GM12864 (cell line): ENCODE measurements at places on chromosomes 12 and 14.

DNA sequence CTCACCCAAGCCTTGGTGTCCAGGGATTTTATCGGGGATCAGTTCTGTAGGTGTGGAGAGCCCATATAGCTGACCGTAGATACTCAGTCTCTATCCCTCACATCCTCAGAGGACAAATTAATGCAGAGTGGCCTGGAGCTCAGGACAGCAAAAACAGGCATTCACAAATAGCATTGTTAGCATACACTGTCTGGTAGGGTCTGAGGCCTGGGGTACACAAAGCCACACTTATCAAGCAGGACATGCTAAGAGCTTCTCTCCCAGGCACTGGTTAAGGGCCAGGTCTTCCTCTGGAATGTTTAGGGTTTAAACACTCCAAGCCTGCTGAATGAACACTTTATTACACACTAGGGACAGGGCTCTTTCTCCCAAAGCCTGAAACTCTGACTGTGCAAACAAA lies 253.2 kb downstream of the NEDD1 start:
- no peak for DNase-seq

- DNase-seq = no peak
Observed at GRCh38 chr14:73784181-73784987, 67.2 kb upstream of the PTGR2 start.

DNA sequence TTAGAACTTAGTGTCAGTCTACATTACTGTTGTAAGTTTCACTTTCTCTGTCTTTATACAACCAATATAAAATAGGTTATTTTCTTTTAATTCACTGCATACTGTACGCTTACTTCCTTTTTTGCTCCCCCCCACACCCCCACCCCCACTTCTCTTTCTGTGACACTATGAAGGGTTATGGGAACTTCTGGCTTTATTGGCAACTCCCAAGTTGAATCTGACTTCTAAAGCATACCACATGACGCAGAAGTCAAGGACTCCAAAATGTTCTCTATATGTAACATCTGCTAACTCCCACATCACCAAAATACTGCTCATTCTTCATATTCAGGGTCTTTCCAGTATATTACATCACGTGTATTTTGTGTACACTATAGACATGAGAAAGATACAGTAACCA lies 81.2 kb upstream of the ATXN7L3B start:
- DNase-seq = no peak

DNA sequence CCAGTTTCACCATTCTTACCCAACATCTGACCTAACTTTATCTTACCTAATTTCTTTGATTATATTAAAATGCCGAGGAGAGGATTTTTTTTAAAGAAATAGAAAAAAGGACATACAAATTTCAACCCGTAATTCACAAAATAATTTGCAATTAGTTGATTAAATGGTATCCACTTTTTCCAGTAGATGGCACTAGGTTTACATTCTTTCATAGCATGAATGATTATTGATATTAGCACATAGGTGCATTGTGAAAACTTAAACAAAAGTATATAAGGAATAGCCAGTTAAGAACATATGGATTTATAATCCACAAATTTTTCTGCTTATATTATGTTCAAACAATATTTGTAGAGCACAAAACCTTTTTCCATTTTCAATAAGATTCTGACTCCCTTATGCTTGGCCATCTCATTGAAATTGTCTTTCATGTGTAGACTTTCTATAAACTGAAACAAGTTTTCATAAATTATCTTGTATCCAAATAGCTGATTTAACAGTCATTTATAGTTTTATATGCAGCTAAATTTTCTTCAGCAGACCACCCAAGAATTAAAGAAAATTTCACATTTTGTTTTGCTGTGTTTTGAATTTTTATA lies 35.3 kb downstream of the MSRB3 start:
- no peak for DNase-seq

DNA sequence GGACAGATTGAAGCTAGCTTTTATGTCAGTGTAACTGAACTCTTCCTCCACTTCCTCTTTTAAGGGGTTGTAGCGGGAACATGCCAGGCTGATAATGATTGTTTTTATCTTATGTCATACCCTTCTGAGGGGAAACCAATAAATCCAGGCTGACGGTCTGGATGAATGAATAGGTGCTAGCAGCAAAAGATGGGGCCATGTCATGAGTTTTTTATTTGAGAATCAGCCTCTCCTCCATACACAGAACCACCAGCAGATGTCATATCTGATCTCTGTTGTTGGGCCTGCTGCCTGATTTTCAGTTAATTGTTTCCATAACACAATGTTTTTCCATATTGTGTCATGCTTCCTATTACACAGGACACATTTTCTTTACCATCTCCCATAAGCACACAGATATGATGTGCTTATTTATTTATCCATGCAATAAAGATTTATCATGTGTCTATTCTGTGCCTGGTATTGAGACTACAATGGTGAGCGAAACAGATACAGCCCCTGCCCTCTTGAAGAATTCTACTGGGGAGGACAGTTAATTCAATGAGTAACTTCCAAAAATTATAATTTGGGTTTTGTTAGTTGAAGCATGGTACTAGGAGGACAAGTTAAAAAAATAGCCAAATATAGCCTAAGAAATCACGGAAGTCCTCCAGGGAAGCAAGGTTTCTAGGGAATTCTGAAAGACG lies 33.6 kb upstream of the CRY1 start:
- no peak for DNase-seq

GRCh38 chr14:75141967-75142366 lies 15.1 kb upstream of the NEK9 start:
- no peak for DNase-seq

DNA sequence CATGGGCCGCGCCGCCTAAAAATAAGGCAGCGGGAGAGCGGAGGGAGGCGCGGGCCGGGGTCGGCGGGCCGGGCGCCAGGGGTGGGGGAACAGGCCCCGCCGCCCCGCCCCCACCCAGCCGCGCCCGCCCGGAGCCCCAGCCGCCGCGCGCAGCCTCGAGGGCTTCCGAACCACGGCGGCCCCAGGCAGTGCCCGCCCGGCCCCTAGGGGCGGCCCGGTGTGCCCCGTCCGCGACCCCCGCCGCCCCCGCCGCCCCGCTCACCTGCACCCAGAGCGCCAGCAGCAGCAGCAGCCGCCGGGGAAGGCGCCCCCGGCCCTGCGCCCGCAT lies 519 bp downstream of the JAG2 start:
- no peak for DNase-seq

GRCh38 chr12:65695113-65695865 lies 129.0 kb upstream of the HMGA2 start:
- DNase-seq = no peak

GRCh38 chr14:81589381-81590065 lies 55.9 kb upstream of the SEL1L start:
- no peak for DNase-seq

GRCh38 chr12:50634379-50634778 lies 129.5 kb upstream of the ATF1 start:
- DNase-seq = no peak

GRCh38 chr12:108254517-108255251 lies 84.4 kb downstream of the CMKLR1 start:
- no peak for DNase-seq

GRCh38 chr12:132345561-132346200 lies 16.3 kb upstream of the GALNT9 start:
- DNase-seq = no peak

GRCh38 chr14:103085106-103086091 lies 1.4 kb downstream of the LBHD2 start:
- DNase-seq = no peak

DNA sequence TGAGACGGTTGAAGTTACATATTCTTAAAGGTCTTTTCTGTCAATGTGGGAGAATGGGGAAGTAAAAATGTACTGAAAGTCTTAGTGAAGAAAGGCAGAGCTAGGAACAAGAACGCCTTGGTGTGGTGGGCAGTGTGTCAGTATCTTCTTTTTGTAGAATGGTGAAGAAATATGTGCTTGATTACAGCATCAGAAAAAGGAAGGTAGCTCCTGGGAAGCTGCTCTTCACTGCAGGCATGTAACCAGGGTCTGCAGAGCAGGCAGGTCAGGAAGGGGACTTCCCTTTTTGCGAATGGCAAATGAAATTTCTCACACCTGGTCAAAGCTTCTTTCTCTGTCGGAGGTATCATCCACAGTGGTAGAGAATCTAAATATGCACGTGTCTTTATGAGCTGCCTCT lies 226.2 kb downstream of the ADAMTS20 start:
- no peak for DNase-seq

- no peak for DNase-seq
Observed at GRCh38 chr14:22387776-22388241, 201.2 kb downstream of the DAD1 start.

DNA sequence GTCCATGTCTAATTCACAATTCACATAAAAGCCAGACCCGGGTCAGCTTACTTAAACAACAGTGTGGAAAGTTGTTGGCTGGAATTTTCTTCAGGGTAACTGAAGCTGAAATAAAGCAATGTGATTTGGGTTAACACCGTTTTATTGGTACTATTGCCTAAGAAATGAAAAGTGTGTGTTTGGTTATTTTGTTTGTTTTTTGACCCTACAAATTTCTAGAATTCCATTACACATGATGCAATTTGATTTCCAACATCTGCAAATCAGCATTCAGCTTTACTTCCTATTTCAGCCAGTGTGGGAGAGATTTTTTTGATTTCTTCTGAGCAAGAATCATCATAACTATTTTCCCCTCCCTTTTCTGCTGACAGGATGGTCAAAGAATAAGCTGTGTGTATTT lies 45.7 kb upstream of the CLMN start:
- no peak for DNase-seq

- no peak for DNase-seq
Observed at GRCh38 chr14:96508900-96509299, 6.7 kb downstream of the PAPOLA start.

GRCh38 chr12:65879878-65880277 lies 55.6 kb downstream of the HMGA2 start:
- no peak for DNase-seq

DNA sequence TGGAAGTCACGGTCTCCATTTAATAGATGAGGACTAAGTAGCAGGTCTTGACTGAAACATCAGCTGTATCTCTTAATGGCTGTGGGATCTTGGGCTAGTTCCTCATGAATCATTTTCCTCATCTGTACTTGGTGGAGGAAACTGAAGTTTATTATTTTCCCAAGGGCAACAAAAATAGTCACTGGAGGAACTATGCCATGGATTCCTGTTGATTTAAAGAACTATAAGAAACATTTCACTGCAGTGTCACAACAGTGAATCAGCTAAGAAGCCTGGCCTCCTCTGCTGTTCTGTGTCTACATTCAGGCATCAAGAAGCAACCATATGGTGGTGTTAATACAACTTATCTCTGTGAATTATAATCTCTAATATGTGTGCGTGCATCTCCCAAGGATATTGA lies 200.5 kb downstream of the STXBP6 start:
- DNase-seq = no peak

DNA sequence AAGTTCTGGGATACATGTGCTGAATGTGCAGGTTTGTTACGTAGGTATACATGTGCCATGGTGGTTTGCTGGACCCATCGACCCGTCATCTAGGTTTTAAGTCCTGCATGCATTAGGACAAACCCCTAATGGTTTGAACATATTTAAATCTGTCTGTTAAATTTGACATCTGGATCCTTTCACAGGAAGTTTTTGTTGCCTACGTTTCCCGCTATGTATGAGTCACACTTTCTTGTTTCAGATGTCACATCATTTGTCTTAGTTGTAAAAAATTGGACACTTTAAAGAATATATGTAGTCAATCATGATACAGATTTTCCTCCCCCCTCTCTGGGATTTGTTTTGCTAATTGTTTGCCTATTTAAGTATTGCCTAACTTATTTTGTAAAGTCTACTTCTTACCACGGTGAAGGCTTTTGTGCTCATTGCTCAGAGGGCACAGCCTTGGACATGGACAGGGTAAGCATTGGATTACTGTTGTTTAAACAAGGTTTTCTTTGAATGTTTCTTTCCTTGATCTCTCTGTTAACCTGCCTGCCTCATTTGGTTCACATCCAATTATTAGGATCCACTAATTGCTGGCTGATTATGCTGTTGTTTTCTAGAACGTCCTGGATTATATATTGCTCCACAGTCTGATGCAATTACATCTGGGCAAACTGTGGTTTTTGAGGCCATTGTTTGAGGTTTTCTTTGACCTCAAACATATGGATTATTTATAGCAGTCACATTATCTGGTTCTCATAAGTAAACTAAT lies 1441.4 kb downstream of the AACS start:
- no peak for DNase-seq

DNA sequence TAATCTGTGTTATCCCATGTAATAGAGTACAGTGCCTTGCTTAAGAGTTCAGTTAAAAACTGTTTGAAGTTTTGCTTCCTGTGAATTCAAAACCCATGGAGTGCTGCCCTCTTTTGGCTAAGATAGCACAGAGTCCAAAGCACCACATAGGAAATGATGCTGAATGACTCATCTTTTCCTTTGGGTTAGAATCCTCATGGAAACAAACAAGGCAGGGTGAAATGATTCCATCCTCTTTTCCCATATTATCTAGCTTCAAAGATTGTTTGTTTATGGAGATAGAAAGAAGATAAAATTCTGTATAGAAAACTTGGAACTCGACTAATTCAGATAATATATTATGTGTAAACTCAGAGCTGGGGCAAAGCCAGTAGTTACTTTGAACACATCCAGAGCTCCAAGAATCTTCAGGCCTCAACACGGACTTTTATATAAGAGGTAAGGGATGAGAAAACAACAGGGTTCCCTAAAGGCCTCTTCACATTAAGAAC lies 87.4 kb downstream of the OTOGL start:
- no peak for DNase-seq
